ENCODE measurements at places on chromosomes 16 and 17. TPM values are rescaled to one million over a fixed set of nuclear protein-coding genes. Genes with fewer than 3 reads are reported as not detected.

The CNGB1 gene
- 0.13 TPM for polyA plus RNA-seq

The OR4D1 gene
- polyA plus RNA-seq, result not detected

The KRTAP16-1 gene
- polyA plus RNA-seq, result not detected

The PRRT2 gene
- 16.1 TPM for polyA plus RNA-seq

The COPRS gene
- polyA plus RNA-seq, result 35.9 TPM

The CDH11 gene
- polyA plus RNA-seq, result 303 TPM
